ENCODE measurements at places on chromosomes 7 and 10.

DNA sequence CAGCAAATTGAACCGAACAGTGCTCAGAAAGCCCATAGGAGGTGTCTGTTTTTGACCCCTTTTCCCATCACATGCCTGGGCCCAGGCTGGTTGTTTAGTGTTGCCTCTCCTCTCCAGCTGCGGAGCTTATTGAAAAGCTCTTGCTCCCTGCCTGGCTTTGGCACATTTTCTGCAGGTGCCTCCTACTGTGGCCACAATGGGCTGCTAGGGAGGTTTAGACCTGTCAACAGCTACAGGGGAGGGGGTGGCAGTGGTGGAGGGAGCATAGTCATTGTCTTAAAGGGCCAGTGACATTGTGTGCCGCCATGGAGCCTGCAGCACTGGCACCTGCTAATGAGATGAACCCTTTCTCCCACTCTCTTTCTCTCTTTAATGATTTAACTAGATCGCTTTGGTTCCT lies 13.2 kb upstream of the ENO4 start:
- DNase-seq: peak; percentile 80

DNA sequence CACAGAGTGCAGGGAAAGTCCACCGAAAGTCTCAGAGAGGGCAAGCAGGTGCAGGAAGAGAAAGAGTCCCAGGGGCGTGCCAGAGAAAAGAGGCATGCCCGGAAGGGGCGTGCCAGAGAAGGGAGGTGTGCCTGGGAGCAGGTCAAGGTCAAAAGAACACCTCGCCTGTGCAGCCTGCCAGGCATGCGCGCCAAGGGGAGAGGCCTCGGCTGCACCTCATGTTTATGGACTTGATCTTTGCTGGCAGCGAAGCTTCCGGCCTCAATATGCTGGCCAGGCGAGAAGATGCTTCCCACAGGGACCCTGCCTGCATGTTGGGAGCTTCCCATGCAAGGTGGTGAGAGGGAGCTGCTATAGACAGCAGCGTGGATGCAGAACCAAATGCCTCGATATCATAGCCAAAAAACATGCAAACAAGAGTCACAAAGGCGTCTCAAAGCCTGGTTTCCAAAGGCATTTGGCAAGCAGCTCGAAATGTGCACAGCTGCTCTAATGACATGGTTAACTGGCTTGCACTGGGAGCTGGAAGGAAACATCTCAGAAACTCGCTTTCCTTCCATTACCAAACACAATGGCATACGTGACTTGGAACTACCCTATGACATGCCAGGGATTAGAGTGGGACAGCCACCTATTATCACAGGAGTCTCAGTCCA lies 192.5 kb upstream of the PPP2R2D start:
- no peak for DNase-seq

DNA sequence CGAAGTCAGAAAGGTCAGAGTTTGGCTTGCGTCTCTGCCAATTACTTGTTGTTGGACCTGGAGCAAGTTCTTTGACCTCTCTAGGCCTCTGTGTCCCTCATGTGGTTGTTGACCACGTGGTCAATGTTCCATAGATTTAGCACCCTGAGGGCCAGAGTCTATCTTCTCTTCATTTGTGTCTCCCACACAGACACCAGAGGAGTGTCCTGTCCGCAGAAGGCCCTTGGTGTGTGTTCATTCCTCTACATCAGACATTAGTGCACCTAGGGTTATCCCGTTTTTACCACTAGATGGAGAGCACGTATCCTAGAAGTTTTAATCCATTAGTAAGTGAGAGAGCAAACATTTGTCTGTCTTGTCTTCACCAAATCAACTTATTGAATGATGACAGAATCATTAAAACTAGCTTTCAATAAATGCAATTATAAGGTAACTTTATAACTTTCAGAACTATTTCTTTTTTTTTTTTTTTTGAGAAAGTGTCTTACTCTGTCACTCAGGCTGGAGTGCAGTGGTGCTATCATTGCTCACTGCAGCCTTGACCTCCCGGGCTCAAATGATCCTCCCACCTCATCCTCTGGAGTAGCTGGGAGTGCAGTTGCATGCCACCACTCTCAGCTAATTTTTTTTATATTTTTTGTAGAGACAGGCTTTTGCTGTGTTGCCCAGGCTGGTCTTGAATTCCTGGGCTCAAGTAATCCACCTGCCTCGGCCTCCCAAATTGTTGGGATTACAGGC lies 122.5 kb upstream of the ANKRD1 start:
- DNase-seq: no peak

DNA sequence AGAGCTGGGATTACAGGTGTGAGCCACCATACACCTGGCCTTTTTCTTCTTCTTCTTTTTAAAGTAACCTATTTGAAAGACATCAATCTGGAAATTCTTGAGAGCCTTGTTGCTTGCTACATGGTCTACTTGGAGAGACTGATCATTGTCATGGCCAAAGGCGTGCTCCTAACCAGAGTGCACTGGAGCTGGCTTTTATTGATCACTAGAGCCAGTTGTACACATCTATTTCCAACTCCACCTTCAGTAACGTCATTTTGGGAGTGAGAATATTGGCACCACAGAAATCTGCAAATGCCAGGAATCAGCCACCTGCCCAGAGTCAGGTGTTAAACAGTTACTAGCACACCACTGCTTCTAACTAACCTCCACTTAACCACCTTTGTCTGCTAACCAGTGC lies 735.1 kb downstream of the TYW1 start:
- DNase-seq: no peak

Data from SHP77 treated with DMSO at 0.1 percent for 48 hours (cell line).